Fibroblast of lung (primary cell): ENCODE measurements at places on chromosomes 12 and 14. TPM values are rescaled to one million over a fixed set of nuclear protein-coding genes. Genes with fewer than 3 reads are reported as not detected.

GRCh38 chr14:53237488-53237887 is 84.4 kb upstream of the DDHD1 start:
- no peak for DNase-seq

DNA sequence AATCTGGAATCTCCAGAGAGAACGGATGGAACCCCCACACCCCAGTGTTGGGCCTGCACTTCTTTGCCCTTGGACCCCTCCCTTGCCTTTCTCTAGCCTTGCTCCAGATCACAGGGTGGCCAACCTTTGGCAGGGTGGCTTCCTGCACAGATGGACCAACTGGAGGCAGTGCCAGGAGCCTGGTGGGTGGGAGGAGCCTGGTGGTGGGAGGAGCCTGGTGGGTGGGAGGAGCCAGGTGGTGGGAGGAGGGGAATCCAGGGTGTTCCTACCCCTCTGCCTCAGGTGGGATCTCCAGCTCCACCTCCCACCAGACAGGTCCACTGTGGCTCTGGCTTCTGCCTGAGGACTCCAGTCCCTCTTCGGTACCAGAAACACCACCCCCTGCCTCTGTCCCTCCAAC is 15.0 kb upstream of the ORAI1 start:
- DNase-seq = no peak

HVCN1 gene
- 5.9 and 7.4 TPM in 2 replicates for total RNA-seq

DNA sequence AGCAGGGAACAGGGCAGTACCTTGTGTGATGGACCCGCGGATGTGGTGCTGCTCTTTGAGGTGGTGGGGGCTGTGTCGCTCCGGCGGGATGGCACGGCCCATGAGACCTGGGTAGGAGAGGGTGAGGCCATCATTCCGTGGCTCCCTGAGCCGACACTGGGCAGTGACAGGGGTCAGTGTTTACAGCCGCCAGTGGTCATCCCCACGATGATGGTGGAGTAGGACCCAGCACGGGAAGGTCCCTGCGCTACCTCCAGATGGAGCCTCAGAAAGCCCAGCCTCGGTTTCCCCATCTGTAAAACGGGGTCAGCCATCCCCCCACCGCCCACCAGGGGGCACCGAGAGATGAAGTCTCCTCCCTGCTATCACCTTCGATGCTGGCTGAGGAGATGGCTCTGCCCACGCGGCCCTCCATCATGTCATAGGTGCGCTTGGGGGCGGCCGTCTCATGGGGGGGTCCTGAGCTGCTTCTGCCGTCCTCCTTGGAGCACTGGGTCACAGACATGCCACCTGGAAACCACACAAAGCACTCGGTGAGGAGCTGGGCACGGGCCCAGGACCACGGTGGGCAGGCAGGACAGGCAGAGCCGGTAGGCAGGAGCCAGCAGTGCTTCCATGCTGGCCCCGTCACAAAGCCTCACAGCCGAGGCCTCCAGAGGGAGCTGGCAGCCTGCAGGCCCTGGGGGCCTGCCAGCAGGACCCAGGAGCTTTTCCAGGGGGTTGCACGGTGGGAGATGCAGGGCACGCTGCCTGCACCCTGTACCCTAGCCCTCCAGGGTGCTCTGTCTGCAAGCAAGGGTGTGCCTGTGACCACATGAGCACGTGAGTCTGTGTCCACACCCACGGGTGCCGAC is 53.1 kb downstream of the RFLNA start:
- DNase-seq = no peak

- DNase-seq = no peak
Measured at GRCh38 chr14:98512501-98513251, 759.3 kb downstream of the BCL11B start.

ST8SIA1 gene
- 5.9 and 23.9 TPM in 2 replicates for total RNA-seq

GRCh38 chr12:1835211-1836131 is 15.1 kb downstream of the LRTM2 start:
- no peak for DNase-seq

GRCh38 chr12:101648195-101648594 is 49.2 kb upstream of the CHPT1 start:
- no peak for DNase-seq

SMIM41 gene
- 2.0 and 2.1 TPM in 2 replicates for total RNA-seq

- no peak for DNase-seq
Measured at GRCh38 chr12:112170971-112171596, 45.7 kb downstream of the TRAFD1 start.

- DNase-seq = no peak
Measured at GRCh38 chr14:25092258-25092740, 42.4 kb upstream of the STXBP6 start.

DNA sequence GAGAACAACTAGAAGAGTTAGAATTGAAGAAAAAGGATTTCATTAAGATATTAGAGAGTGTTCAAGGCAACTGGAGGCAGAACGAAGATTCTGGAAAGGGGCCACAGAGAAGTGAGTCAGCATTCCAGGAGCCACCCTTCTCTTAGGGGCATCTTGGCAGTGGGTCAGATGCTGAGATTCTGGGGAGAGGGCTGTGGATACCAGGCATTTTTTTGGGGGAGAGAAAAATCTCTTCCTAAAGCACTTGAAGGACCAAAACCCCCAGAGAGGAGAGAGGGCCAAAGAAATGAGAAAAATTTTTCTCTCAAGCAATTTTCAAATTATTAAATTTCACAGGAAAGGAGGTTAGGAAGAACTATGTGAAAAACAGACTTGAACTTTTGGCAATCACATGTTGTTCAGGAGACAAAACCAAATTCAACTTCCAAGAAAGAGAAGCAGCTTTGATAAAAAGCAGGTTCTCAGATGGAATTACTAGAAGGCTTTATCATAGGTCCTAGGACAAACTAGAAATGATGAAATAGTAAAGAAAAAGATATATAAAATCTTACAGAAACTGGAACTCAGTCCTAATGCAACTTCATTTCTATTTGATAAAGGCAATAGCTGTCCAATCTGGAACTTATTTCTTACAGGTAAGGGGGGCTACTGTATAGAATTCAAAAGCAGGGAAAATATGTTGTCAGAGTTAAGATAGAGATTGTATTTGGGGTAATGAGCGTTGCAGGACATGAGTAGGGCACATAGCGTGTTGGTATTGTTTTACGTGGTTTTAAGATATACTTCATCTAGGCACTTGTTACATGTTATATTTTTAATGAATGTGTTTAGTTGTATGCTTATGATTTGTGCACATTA is 1.1 kb upstream of the CLEC2D start:
- DNase-seq = peak; percentile 35

DNA sequence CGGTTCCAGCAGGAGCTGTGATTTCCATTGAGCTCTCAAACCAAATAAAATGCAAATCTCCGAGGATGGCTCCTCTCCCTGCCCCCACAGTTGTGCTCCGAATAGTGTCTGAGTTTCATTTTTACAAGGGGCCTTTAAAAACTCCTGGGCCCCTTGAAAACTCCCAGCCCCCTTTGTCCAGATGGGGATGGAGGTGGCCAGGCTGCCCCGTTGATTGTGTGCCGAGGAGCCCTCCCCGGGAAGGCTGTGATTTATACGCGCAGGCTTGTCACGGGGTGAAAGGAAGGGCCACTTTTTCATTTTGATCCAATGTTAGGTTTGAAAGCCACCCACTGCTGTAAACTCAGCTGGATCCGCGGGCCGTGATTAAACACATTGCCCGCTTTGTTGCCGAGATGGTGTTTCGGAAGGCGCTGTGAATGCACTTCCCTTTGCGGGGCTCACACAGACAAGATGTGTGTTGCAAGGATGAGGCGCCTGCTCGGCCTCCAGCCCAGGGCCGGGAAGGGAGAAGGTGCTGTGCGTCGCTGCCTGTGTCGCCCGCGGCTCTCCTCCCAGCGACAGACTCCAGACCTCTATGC is 98.8 kb downstream of the TMEM132C start:
- no peak for DNase-seq

RPAP3 gene
- 11.3 and 12.1 TPM in 2 replicates for total RNA-seq
